ENCODE measurements at places on chromosomes 2 and 18.

- DNase-seq, result no peak
Observed at GRCh38 chr2:41954304-41955291, 93.2 kb upstream of the PKDCC start.

DNA sequence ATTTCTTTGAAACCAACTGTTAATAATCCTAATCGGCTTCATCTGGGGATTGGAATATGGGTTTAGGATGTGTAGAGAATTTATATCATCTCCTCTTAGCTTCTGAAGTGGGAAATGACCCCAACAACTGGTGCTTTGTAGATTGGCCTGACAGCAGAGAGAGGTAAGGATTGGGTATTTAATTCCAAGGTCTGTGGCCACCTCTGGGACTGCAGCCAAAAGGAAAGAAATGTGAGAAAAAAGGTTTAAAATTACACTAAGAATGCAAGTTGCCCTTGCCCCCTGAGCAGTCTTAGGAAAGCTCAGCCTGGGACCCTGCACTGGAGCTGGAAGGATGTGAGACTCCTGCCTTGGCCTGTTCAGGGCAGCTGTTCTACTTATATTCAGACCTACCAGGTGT is 157.1 kb downstream of the FTCDNL1 start:
- DNase-seq, result no peak

- DNase-seq, result no peak
Observed at GRCh38 chr18:61201511-61201910, 131.7 kb upstream of the CDH20 start.

DNA sequence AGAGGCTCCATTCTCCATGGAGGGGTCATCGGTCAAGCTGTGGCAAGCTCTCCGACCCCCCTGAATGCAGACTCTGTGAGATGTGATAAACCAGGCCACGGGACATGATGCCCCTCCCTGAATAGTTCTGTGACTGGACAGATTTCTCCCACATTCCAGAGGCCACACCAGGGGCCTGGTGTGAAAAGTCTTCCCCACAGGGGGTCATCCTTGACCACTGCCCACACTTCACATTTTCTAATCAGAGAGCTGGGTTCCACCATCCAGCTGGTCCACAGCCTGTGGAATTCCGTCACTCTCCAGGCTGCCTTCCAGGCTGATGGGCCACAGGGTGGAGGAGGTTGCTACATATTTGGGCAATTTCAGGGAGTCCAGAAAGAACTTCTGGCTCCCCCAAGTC is 51.3 kb upstream of the CYRIA start:
- no peak for DNase-seq

DNA sequence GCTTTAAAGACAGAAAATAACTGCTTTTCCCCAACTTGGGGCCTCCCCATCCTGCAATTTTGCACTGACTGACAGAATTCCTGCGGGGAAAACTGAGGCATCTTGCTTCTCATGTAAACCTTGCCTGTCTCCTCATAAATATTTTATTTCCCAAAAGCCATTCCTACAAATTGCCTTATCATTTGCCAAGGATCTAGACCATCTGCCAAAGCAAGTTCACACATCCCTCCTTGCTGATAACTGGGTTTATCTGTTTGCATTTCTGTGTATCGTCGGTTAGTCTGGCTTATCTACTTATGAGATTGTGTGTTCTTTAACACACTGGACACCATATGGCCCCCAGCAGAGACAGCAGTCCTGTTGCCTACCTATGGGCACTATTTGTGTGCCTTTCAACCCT is 3.0 kb upstream of the CNGA3 start:
- DNase-seq, result no peak
